ENCODE measurements at places on chromosomes 7 and 10. TPM values are rescaled to one million over a fixed set of nuclear protein-coding genes. Genes with fewer than 3 reads are reported as not detected.

GRCh38 chr10:22915314-22915713 is 12.5 kb upstream of the ARMC3 start:
- no peak for DNase-seq

DNA sequence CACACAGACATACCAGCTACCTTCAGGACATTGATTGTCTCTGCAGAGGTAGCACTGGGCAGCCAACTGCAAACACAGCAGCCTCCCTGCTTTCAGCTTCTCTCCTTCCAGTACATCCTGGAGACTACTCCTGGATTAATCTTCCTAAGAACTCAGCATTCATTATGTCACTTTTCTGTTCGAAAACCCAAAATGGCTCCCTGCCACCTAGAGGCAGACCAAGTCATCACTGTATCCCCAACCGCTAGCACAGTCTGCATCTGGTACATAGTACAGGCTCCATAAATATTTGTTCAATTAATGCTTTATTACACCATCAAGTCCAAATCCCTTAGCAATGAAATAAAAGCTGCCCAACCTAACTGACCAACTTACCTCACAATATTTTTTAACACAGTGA is 5.0 kb upstream of the SEC31B start:
- DNase-seq = no peak

GRCh38 chr10:78581133-78581694 is 487.6 kb upstream of the ZMIZ1 start:
- DNase-seq = no peak

Gene FAM237B
- total RNA-seq = not detected

Gene OR9A2
- not detected for total RNA-seq

Data from fibroblast of lung (primary cell).